ENCODE measurements at places on chromosomes 12 and 14. TPM values are rescaled to one million over a fixed set of nuclear protein-coding genes. Genes with fewer than 3 reads are reported as not detected.

The NUDT14 gene
- 17.7 TPM for polyA plus RNA-seq

The MDM1 gene
- 13.9 TPM for polyA plus RNA-seq

The BMP4 gene
- 2.9 TPM for polyA plus RNA-seq

The C14orf180 gene
- 0.20 TPM for polyA plus RNA-seq

The PLEKHA5 gene
- polyA plus RNA-seq: 1.3 TPM

DNA sequence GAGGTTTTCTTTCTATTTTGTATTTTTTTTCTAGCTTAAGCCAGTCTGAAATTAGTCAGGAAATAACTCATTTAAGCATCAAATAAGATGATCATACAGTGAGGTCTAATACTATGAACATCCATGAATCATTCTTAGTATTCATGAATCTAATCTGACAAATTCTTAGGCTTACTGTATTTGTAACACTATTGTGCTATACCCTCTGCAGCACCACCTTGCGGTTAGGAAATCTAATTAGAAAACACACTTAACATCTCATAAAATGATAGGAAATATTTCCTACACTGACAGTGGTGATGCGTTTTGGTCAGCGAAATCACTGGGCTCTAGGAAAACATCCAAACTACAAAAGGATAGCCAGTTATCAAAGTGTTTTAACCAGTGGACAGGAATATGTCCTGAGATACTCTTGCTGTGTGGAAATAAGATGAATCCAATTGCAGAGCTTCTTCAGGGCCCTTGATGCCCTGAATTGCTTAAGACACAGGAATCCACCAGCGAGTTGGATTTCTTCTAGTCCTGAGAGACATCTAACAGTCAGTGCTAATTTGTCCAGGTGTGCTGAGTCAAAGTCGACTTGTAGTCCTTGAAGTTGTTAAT, 109.3 kb upstream of the MYF6 start:
- no peak for DNase-seq

DNA sequence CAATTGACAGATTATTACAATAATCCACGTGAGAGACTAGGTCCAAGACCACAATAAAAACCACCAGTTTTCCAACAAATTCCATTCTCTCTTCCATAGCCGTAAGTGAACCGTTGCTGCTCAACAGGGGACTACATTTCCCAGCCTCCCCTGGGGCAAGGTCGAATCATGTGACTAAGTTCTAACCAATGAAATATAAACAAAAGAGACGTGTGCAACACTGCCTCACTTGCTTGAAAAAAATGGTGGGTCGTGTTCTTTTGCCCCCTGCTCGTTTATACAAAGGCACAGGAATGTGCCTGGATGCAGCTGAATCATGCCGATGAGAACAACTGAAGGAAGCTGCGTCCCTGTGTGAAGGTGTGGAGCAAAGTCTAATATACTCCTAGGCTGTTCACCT, 51.1 kb downstream of the HSPB8 start:
- no peak for DNase-seq

DNA sequence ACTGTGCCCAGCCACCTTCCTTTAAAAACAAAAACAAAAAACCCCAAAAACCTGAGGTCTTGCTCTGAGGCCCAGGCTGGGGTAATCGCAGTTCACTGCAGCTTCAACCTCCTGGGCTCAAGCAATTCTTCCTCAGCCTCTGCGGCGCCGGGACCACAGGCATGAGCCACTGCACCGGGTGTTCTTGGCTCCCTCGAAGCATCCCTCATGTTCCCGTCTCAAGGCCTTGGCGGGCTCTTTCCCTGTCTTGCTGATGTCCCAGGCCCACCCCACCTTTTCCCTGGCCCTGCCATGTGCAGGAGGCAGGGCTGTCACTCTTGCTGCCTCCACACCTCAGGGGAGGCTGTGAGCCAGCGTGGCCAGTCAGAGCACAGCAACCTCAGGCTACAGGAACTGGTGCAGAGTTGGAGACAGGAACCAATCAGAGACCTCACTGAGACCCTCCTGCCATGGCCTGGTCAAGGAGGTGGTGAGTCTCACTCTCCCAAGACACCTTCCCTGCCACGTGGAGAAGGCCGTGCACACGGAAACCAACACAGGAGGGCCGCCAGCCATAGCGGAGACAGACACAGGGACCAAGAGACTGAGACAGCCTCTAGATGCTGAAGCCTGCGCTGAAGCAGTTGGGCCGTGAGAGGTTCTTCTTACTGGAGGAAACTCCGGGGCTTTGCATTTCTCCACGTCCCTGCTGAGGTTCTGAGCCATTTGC, 6.0 kb upstream of the AMN start:
- no peak for DNase-seq

DNA sequence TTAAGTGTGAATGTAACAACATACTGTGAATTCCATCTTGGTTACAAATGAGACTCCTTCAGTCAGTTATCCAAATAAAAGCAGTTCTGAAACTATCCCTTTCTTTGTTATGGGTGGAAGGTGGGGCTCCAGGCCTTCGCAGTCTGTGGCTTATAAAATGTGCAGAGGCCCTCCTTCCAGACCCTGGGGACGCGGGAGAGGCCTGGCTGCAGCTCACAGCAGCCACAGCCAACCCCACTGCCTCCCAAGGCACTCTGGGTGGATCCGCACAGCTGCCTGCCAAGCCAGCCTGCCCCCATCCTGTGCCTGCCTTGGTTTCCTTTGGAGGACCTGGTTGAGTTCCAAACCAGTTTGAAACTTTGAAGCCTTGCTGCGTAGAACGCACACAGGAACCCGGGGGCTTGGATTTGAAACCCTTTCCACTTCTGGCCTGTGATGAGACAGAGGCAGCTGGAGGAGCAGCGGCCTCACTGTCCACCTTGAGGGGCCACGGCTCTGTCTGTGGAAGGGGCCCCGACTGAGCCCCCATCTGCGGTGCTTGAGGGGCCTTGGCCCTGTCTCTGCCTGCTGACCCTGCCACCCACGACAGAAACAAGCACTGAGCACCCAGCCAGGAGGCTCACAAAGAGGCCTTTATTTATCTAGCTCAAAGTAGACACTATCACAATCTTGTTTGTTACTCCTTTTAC, 30.4 kb downstream of the CCNK start:
- DNase-seq: peak; percentile 68

- no peak for DNase-seq
Measured at GRCh38 chr12:70732287-70732686, 95.1 kb upstream of the PTPRB start.

GRCh38 chr12:96177013-96177412, 17.2 kb upstream of the ELK3 start:
- DNase-seq: no peak

DNA sequence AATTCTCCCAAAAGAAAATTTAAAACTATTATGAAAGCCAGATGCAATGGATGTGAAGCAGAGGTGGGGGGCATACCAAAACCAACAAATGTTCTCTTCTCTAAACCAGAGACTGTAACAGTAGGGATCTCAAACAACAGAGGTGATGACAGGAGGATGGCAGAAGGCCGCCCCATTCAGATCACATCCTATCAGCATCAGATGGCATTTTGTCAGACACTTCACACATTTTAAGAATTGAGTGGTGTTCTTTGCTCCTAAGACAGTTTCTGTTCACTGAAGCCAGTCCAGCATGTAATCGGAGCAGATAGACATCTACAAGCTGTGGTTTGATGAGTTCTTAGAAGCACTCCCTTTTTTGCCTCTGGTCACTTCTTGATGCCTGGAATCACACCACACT, 59.6 kb upstream of the SRRM4 start:
- no peak for DNase-seq

DNA sequence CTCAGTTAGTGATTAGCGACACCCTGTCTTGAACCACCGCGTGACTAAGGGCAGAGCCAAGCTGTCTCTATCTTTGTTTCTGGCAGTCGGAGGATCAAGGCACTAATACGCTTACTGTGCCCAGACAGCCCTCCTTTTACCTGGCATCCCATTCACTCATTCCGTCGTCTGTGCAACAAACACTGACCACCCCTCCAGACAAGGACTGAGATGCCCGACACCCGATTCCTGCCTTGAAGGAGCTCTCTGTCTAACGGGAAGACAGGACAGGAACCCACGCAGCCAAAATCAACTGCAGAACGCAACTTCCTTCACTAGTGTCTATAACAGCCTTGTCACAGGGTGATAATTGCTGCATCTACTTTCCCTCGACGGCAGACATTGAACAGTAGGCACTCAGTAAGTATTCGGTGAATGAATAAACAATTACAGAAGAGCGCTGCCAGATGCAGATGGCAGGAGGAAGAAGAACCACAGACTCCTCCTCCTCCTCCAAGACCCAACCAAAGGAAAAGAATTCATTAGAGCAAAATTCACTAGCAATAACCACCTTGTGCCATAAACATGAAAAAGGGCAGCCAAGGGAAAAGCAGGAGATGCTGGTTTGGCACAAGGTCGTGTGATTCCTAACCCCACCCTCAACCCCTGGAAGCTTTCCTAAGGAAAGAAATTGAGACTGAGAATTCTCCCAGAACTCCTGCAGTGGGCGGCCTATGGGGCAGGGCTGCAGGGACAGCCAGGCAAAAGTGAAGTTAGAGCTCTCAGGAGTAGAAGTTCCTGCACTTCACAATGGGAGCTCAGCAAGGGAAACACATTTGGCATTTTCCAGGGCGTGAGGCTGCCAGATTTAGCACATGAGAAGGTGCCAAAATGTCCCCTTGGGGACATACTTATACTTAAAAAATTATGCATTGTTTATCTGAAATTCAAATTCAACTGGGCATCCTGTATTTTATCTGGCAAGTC, 186.6 kb upstream of the DIO3 start:
- no peak for DNase-seq

DNA sequence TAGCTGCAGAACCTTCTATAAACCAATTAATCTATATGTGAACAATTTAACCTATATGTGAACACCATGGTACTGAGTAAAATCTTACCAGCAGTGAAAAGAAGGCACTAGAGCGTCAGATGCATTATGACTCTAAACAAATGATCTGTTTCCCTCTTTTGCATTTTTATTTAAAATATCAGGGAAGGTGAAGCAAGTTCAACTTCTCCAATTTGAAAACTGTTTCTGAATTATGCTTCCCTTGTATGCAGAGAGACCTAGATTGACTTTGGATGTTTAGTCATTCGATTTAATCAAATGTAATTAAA, 80.9 kb downstream of the DAD1 start:
- no peak for DNase-seq

GRCh38 chr14:72024043-72024407, 91.8 kb downstream of the RGS6 start:
- DNase-seq: no peak

GRCh38 chr12:62258941-62259630, 1.1 kb upstream of the USP15 start:
- no peak for DNase-seq

DNA sequence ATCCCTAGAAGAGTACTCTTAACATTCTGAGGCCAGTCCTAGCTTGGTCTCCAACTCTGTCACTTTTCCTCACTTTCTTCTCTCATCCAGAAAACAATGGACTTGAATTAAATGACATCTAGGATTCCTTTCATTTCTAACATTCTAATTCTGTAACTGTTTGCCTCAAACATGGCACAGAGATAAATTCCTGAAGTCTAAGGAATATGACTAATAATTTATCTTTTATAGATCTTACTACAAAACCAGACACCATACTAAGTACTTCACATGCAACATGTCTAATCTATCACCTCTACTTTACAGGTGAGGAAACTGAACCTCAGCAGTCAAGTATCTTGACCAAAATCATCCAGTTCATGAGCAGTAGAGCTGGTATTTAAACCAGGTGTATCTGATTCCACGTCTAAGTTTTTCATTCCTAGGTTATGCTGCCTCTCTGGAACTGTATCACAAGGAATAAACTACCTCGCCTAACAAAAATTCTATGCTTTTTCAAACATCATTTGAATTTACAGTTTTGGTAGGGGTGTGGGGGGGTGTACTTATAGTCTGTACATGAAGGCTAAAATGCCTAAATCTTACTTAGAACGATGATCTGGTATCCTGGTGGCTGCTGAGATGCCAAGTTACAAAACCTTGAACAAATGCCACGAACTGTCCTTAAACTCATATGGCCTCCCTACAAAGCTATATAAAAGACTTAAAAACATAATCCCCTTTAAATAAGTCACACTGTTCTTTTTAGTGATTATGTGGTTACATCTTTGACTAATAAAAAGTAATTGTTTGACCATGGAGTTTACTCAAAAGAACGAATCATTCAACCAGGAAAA, 41.6 kb downstream of the ATXN2 start:
- DNase-seq: no peak

GRCh38 chr14:32019276-32019675, 57.8 kb upstream of the ARHGAP5 start:
- DNase-seq: no peak

DNA sequence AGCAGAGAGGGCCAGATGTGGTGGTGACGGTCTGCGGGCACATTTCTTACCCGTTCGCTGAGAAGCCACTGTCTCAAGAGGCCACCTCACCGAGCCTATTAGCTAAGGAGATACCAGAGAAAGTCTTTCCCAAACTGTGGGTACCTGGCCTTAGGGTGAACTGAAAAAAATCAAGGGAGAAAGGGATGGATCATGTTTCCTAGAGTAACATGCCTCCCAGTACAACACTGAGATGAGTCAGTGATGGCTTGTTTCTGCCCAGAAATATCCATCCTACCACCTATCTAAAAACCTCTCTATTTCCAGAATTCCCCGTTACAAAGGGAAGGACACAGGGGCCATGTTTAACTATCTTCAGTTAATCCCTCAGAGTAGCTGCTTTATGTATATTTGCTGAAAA, 83.7 kb downstream of the LMNTD1 start:
- no peak for DNase-seq

- no peak for DNase-seq
Measured at GRCh38 chr12:129615001-129615400, 288.8 kb downstream of the TMEM132D start.

GRCh38 chr12:75505706-75506312, 5.6 kb downstream of the KRR1 start:
- no peak for DNase-seq

GRCh38 chr14:104803280-104803911, 2.5 kb downstream of the ZBTB42 start:
- no peak for DNase-seq

GRCh38 chr12:127363392-127363791, 903.6 kb upstream of the TMEM132C start:
- DNase-seq: no peak

- no peak for DNase-seq
Measured at GRCh38 chr14:27995691-27996090, 770.9 kb upstream of the FOXG1 start.

GRCh38 chr12:132562489-132563021, 47.8 kb downstream of the LRCOL1 start:
- DNase-seq: no peak

- no peak for DNase-seq
Measured at GRCh38 chr12:124053851-124054250, 80.8 kb downstream of the ZNF664 start.

- DNase-seq: no peak
Measured at GRCh38 chr14:76253111-76253510, 101.4 kb downstream of the GPATCH2L start.

DNA sequence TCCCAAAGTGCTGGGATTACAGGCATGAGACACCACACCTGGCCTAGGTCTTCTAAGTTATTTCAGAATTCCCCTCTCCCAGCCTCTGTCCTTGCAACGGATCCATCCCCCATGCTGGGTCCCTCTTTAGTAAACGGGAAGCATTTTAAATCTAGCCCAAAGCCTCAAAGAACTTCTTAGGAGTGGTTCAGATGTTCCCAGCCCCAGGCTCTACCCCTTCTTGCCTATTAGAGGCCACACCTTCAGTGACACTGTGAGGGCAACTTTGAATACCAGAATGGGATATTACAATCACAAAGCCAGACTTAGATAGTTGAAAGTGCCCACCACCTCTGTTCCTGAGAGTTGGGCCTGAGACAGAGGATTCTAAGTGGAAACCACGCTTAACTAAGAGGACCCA, 18.1 kb upstream of the SPPL3 start:
- DNase-seq: no peak
